ENCODE measurements at places on chromosomes 5 and 9.

GRCh38 chr9:32502464-32502863 is 23.5 kb downstream of the RIGI start:
- no peak for DNase-seq

GRCh38 chr5:21834863-21835262 is 1018.3 kb downstream of the CDH12 start:
- DNase-seq: no peak

DNA sequence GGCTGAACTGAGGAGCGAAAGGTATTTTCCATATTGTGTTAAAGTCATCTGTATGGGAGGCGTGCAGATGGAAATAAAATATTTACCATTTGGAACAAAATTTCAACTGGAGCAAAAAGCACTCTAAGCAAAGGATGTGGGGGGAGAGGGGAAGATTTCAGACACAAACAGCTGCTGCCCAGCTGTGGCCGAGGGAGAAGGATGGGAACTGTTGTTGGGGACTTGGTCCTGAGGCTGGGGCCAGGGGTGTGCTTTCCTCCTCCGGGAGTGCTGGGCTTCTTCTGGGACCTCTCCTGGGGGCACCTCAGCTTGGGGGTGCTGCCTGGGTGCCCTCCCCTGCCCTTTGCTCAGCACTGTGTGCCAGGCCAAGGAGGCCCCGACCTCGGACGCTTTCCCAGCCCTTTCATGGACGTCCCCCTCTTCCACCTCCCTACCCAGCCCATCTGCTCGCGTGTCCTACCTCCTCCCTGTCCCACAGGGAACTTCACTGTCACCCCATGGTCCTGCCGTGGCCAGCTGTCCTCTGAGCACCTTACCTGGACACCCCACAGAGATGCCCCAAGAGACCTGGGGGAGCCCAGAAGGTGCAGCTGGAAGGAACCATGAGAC is 101.9 kb upstream of the COL5A1 start:
- no peak for DNase-seq

GRCh38 chr9:115195912-115196311 is 78.0 kb upstream of the TNC start:
- no peak for DNase-seq

DNA sequence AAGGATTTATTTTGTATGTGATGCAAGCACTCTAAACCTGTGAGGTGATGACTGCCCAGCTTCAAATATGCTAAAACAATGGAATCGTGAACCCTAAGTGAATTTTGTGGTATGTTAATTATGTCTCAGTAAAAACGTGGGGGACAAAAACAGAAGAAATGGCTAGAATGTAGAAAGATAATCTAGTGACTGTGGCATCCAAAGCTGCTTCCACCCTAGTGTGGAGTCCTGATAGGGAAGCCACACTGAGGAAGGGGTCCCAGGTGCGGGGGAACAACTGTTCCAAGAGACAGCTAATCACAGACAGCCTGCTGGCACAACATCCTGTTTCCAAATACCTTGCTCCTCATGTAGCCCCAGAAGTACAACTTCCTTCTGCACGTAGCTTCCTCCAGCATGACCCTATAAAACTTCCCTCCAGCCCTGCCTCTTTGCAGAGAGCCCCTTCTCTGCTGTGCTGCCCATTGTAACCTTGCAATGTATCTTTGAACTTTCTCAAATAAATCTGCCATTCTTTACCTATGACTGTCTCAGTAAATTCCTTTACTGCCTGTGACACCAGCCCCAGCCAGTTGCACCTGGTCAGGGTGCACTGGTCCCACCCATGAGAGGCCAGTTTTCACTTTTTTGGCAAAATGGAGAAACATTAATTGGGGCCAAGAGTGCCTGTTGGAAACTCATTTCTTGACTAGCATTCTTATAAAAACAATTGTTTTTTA is 4.9 kb downstream of the GMCL2 start:
- DNase-seq: no peak

DNA sequence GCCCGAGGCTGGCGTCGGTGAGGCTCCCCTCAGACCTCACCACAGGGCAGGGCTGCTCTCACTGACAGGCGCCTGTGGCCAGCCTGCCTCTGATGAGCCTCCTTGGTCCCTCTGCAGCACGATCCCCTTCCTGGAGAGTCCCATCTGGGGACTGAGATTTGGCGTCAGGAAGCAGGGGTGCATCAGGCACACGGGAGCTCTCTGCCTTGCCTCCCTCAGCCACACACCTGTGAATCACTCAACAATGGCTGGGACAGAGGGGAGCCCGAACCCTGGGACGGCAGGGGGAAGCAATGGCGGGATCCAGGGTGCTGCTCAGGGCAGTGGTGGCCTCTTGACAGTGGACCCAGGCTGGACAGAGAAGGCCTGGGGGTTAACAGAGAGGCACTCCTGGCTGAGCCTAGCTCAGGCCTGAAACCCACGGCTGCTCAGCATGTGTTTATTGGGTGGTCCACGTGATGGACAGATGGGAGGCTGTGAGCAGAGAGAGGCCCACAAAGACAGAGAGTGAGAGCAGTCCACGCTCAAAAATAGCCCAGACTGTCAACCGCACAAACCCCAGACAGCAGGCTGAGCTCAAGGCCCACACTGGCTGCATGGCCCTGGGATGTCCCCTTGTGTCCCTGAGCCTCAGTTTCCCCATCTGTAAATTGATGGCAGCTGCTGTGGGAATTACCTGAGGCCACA is 11.9 kb downstream of the RASGEF1C start:
- DNase-seq: no peak

DNA sequence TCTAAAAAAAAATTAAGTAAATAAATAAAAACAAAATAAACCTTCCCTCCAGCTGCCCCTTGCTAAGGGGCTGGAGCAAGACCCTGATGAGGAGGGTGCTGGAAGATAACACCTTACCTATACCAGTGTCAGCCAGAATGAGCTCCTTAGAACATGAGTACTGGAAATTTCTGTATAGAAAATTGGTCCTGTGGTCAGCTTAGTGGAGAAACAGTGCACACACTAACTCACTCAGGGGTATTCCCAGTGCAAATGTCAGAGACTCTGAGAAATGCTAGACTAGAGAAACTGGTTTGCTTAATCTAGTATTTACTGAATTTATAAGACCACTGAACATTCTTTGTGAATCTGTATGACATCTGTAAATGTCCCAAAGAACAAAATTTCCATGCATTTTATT is 62.1 kb upstream of the CTXN3 start:
- DNase-seq: no peak

- DNase-seq: no peak
Observed at GRCh38 chr5:96794757-96795156, 13.0 kb downstream of the ERAP1 start.

- no peak for DNase-seq
Observed at GRCh38 chr5:82422751-82423181, 144.6 kb upstream of the RPS23 start.

- DNase-seq: no peak
Observed at GRCh38 chr5:135429301-135430134, 17.6 kb downstream of the DCANP1 start.

GRCh38 chr9:108961151-108961550 is 27.0 kb downstream of the ABITRAM start:
- DNase-seq: no peak

DNA sequence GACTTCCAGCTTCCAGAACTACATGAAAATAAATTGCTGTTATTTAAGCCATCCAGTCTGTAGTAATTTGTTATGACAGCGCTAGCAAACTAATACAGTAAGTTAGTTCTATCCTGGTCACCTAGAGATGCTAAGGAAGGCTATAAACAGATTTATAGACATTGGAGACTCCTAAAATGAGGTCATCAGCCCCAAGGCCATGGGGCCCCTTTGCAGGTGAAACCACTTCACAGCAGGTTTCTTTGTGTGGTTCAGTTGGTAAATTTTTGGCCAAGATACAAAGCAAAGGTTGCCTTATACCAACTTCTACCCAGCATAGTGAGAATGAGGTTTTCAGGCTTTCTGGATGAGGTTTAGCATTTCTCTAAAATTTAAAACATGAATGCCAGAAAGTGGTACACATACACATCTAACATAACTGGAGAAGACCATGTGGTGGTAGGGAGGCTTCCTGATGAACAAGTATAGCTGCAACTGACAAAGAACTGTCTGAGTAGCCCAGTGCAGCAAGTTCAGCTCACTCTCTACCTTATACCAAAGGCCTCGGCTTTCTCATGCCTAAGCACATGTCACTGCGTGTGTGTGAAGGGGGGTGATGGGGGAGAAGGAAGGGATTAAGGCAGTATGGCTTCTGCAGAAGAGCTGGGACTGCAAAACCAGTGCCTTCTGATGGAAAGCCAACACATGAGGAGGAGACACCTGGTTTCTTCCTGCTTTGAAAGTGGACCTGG is 264.6 kb upstream of the TAS2R1 start:
- DNase-seq: no peak

DNA sequence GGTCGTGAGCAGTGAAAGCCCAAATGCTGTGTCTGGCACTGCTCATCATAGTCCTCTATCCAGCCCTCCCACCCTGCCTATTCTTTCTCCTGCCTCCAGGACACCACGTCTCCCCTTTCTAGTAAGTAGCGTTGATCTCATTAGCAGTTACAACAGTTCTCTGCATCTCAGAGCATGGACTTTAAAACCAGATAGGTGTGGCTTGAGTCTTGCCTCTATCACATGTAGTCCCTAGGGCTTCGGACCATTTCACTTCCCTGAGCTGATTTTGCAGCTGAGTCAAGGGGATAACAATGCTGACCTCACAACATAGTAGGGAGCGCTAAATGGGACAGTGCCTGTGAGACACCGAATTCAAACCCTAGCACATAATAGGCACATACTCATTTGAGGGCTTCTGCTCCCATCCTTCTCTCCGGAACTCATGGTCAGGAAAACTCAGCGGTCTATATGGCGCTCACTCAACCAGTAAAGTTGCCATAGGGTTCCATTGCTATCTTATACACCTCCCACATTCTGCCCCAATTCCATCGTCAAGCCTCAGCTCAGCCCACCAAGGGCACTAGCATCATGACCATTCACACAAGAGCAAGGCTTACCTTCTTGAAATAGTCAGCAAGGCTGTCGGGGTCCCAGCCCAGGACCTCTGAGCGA is 515 bp downstream of the LCP2 start:
- DNase-seq: no peak

- DNase-seq: no peak
Observed at GRCh38 chr9:113298311-113298710, 4.9 kb downstream of the RNF183 start.

DNA sequence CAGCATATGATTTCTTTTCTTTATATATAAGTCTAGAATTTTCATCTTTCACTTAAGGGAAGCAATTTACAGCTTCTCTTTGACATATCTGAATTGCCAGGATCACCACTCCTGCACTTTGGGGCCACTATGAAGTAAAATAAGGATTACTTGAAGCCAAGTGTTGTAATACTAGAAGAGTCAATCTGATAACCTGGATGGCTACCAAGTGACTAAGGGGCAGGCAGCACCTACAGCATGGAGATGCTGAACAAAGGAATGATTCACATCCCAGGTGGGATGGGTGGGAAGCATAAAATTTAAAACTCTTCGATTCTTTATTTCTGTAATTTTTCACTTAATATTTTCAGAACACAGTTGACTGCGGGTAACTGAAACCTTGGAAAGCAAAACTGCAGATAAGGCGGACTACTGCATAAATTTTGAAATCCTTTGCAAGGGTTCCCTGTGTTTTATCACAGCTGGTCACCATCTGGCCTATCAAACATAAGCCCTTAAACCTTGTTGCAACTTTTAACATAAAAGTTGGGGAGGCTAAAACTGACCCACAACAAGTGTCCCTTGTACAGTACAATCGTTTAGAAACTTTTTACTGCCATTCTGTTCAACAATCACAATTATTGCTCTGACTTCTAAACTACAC is 31.2 kb downstream of the NR3C1 start:
- DNase-seq: no peak

GRCh38 chr5:162514116-162514515 is 446.5 kb downstream of the GABRG2 start:
- no peak for DNase-seq

GRCh38 chr5:155631116-155631515 is 617.6 kb downstream of the KIF4B start:
- no peak for DNase-seq

DNA sequence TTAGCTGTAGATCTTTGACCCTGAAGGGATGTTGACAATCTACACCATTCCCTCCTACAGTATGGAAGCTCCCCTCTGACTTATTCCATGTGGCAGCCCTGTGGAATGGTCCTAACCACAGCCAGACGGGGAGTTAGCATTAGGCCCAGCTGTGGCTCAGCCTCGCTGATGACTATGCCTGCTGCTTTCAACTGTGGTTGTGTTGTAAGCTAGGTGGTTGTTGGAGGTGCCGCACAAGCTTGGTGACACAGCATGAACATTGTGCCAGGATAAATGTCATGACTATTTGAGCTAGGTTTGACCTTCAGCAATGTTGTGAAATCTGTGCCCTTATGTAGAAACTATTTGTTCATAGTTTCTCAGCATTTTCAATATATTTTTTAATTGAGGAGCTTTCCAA is 40.6 kb downstream of the SGCD start:
- no peak for DNase-seq

DNA sequence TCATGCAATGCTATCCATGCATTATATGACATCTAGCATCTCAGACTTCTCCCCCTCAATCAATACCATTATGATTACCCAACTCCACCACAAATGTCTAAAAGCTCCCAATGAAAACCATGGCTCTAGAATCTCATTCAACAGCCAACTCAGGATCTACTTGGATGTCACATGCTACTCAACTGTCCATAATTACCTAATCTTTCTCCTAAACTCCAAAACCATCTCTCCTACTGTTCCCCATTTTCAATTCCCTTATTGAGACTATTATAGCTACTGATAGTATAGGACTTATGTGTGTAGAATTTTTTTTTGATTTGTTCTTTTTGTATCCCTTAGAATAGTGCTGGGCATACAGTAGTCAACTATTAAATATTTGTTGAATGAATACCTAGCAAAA is 8.2 kb upstream of the STRBP start:
- no peak for DNase-seq

DNA sequence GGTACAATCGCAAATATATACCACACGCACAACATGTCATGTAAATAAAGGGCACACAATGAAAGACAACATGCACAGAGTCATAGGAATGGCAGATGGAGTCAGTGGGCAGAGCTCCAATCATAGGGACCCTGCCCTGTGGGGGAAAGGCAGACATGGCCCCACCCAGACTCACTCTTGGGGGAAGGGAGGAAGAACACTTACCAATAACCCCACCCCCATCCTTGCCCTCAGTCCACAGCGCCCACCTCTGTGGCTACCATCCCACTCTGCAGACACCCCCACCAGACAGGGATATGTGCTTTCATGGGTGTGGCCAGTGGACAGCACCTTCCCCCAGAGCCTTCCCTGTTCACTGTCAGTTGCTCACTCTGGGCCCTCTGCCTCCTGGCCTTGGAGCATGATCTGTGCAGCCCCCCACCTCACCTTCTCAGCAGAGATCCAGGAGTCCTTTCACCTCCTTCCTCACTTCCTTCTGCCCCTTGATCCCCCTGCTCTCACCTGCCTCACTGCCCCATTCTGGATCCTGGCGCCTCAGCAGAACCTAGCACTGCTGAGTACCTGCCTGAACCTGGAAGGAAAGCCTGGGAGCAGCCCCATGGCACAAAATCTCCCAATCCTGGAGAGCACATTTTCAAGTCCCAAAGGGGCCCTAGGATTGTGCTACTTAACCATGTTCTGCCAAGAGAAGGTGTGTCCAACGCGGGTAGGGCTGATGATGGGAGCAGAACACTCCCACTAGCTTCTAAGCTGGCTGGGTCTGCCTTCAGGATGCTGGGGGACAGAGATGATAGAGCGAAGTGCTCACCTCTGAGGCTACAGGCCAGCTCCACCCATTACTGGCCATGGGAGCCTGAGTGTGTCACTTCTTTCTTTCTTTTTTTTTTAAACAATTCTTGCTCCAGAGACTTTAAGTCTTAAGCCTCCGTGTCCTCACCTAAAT is 1.5 kb upstream of the PHF19 start:
- no peak for DNase-seq

GRCh38 chr5:27962198-27962597 is 923.8 kb upstream of the CDH9 start:
- DNase-seq: no peak

Data from iPS DF 6.9 (cell line).